Left ventricle myocardium superior (tissue), 1 donor: ENCODE measurements at places on chromosomes 3 and 15. TPM values are rescaled to one million over a fixed set of nuclear protein-coding genes. Genes with fewer than 3 reads are reported as not detected.

DNA sequence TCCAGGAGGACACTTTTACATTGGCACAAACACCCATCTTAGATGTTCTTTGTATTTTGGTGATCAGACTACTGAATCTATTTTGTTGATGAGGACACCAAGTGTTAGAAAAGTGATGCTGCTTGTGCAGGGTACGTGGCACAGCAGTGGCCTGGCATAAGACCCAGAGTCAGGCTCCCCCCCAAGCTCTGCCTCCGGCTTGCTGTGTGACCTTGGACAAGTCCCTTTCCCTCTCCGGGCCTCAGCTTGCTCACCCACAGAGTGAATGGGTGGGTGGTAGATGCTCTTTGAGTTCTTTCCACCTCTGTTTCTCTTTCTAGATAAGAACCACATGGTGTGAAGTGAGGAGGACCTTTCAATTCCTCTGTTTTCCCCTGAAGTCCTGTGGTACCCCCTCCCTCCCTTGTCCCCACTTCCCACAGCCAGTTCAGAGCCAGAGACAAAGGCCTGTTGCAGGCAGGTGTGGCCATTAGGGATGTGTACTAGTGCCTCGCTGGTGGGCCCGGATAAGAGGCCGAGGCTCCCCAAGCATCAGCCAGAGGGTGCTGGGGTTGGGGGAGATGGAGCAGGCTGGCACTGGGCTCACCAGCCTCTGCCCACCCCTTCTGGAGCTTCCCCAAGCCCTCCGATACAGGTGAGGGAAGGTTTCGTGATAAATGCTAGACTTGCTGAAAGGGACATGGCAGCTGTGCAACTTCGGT lies 43.6 kb downstream of the SMAD6 start:
- DNase-seq: no peak

The GATM gene
- total RNA-seq: 56.4 TPM

DNA sequence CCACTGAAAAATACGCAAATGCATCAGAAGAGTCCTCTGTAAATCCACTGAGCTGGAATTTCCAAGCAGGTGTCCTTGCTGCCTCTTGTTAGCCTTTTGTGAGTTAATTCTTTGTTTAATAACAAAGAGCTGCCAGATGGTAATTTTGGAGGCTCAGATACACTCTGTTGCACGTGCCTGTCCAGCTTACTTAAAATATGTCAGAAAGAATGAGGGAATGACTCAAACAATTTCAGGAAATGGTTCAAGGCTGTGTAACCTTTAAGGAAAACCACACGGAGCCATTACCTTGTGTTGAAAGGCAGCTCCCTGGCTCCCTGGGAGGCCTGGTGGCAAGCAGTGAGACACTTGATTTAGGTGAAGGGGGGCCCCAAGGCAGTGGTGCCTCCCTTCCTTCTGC lies 302.2 kb upstream of the CTDSPL start:
- no peak for DNase-seq

GRCh38 chr3:177378168-177378567 lies 180.9 kb upstream of the TBL1XR1 start:
- DNase-seq: no peak

The COPS2 gene
- 84.6 TPM for total RNA-seq

The CDV3 gene
- 159 TPM for total RNA-seq

The IL17RD gene
- total RNA-seq: 4.4 TPM

The ARGFX gene
- total RNA-seq: not detected

DNA sequence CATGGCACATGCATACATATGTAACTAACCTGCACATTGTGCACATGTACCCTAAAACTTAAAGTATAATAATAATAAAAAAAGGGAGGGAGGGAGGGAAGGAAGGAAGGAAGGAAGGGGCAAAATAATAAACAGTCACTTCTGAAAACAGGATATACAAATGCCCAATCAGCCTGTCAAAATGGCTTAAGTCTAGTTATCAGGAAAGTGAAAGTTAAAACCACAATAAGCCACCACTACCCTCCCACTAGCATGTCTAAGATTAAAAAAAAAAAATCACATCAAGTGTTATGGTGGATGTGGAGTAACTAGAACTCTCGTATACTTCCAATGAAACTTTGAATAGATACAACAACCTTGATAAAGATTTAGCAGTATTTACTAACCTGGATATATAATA lies 145.6 kb upstream of the GMNC start:
- no peak for DNase-seq

- no peak for DNase-seq
Observed at GRCh38 chr3:78725703-78726246, 1042.0 kb downstream of the ROBO1 start.

The ZNF660 gene
- total RNA-seq: 0.92 TPM

GRCh38 chr3:120349855-120350125 lies 636 bp upstream of the LRRC58 start:
- DNase-seq: no peak

- no peak for DNase-seq
Observed at GRCh38 chr3:138089091-138089490, 26.3 kb downstream of the DZIP1L start.

- no peak for DNase-seq
Observed at GRCh38 chr15:71153823-71154524, 38.7 kb downstream of the THSD4 start.

The NRG4 gene
- total RNA-seq: not detected

- DNase-seq: no peak
Observed at GRCh38 chr15:31248951-31249350, 77.7 kb upstream of the KLF13 start.

GRCh38 chr3:142269767-142270166 lies 44.4 kb upstream of the GK5 start:
- no peak for DNase-seq

The C3orf20 gene
- total RNA-seq: not detected

The KBTBD13 gene
- 10.6 TPM for total RNA-seq

- DNase-seq: no peak
Observed at GRCh38 chr3:47156396-47156795, 7.5 kb downstream of the SETD2 start.

DNA sequence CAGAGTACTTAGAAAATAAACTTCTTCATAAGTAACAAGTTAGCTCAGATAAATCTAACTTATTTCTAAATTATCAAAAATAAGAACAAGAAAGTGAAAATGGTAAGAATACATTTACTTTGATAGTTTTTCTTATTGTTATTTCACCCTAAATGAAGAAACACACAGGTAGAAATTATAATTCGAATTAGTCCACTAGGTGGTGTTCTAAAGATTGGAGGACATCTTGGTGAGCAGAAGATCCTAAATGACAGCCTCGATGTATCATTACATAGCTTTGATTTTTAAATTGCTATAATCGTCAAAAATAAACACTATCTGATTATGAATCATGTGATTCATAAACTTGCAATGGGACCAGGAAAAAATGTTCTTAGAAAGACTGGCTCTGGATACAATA lies 280.8 kb upstream of the UBE2E2 start:
- DNase-seq: no peak

DNA sequence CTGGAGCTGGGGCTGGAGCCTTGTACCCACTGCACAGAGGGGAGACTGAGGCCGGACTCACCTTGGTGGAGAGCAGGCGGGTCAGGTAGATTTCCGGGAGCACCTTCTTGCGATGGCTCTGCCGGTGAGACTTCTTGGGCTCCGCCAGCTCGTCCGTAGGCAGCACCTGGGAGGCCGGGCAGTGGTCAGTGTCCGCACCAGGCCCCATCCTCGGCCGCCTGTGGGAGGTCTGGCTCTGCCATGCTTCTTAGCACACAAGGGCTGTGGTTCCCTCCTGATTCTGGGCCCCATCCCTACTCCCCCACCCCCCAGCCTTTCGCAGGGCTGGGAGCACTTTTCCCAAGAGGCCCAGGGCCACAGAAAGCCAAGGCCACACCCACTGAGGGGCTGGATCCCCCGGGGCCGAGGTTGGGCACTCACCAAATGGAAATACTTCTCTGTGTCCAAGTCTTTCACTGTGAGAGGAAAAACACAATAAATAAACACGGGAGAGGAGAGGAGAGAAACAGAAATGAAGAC lies 17.4 kb downstream of the H1-8 start:
- DNase-seq: peak; percentile 71

DNA sequence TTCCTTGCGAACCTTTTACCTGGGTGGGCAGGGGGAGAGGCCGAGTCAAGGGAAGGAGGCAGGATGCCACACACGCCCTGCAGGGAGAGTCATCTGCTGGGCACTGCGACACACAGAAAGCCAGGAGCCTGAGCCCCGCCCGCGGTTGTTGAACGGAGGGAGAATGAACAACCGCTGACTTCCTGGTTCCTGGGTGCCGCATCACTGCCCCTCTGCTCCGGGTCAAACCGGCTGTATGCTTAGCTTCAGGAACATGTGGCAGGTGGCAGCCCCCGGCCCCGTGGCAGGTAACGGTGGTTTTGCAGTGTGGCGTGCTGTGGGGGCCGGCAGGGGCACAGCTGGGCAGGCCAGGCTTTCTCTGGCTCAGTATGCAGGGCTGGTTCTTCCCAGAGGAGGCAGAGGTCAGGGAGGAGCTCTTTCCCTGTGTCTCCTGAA lies 33.4 kb downstream of the APBA2 start:
- no peak for DNase-seq

The KAT2B gene
- total RNA-seq: 111 TPM

The TRH gene
- total RNA-seq: not detected

DNA sequence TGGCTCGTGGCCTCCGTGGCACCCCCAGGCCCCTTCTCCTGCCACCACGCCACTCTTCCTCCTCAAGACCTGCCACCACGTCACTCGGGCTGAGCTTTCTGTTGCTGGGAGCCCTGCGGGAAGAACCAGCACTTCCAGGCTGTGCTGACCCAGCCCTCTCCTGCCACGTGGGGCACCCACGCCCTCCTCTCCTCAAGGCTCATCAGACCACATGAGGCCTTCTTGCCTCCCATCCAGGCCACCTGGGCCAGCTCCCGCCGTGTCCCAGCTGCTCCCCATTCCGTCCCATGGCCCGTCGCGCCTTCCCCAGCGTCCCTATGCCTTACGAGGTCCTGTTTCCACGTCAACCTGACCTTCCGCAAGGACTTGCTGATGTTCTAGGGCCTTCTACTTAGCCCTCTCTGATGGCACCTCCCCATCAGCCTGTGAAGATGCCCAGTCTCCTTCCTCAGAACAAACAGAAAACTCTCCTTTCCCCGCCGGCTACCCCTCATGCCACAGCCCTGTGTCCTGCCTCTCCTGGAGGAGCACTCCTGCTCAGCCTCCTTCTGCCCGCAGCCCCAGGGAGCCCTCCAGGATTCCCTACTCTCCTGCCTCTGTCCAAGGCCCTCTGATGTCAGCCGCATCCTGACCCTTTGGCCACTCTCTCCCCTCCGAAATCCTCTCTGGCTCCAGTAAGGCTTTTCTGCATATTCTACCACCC lies 71.1 kb upstream of the BLM start:
- no peak for DNase-seq

The SLC12A8 gene
- 0.52 TPM for total RNA-seq

- no peak for DNase-seq
Observed at GRCh38 chr15:97876281-97876675, 84.2 kb upstream of the ARRDC4 start.

- DNase-seq: no peak
Observed at GRCh38 chr3:48715174-48715800, 1.7 kb downstream of the IP6K2 start.
